Erythroblast (primary cell): ENCODE measurements at places on chromosomes 11 and 22.
A peak's percentile ranks its signal among the peaks of the same experiment; 100 is the strongest.

GRCh38 chr11:17655682-17656081, 63.7 kb upstream of the MYOD1 start:
- no peak for DNase-seq

- DNase-seq = no peak
These were observed 124.1 kb upstream of the MPPED2 start for GRCh38 chr11:30710221-30710620.

GRCh38 chr11:20090654-20091374, 69.5 kb downstream of the DBX1 start:
- DNase-seq = no peak

DNA sequence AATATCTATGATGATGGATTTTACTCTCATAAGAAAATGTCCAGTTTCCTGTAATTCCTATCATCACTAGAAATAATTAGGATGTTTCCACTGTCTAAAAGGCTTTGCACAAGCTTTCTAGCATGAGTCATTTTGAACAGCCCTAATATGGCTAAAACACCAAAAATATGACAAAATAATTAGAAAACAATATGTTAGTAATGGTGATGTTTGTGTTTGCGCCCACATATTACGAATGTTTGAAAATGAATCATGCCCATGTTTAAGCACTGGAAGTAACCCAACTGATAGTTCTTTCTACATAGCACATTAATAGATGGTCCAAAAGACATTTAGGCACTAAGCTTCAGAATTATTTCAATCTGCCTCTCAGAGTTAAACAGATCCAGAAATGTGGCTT, 96.0 kb downstream of the TRPC6 start:
- no peak for DNase-seq

GRCh38 chr22:39856588-39856987, 37.0 kb downstream of the ENTHD1 start:
- DNase-seq = peak; percentile 44

- no peak for DNase-seq
These were observed 847.3 kb downstream of the BRD1 start for GRCh38 chr22:48980409-48980808.

GRCh38 chr11:38819981-38820380, 2221.9 kb upstream of the RAG2 start:
- no peak for DNase-seq

DNA sequence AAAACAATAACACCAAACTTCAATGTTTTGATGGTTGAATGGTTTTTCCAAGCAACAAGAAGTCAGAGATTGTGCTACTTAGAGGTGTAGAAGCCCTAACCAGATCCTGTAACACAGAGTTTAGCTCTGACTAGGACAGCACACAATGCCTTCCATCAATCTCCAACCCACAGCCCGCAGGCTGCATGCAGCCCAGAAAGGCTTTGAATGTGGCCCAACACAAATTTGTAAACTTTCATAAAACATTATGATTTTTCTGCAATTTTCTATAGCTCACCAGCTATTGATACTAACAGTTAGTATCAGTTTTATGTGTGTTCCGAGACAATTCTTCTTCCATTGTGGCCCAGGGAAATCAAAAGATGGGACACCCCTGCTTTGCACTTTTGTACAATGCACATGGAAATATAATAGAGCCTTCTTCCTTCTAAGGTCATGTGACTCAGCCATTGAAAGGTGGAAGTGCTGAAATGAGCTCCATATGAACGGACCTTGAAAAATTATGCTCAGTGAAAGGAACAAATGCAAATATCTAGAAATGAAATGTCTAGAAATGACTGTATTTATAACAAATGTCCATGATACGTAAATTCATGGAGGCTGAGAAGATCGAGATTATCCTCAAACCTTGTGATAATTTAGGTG, 47.6 kb upstream of the VPREB1 start:
- no peak for DNase-seq

DNA sequence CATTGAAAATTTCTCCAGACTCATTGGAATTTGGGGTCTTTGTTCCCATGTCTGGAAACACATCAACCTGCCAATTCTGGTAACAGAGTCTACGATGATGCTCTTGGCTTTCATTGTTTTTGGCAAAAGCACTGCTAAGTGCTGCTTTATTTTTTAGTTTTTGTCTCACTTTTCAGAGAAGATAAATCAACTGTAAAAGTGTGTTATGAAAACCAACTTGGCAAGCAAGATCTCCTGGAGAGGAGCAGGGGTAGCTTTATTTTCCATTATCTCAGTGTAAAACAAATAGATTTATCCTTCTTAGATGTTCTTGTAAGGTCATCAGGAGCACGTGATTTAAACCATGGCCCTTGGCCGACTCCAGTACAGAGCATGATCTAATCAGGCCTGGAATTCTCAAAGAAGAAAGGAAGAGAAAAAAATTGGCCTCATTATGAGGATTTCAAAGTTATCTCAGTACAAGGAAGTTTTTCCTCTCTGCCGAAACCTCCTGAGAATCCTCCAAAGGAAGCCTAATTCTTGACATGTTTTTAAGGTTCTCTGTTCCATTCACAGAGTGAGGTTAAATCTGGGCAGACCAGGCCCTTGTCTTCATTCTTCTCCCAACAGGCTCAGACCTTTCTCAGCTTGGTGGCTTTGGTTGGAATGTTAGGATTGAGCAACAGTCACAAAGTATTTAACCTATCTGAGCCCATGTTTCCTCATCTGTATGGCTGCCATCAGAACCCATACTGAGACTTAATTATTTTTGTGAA, 16.4 kb upstream of the PAMR1 start:
- DNase-seq = no peak

GRCh38 chr11:68581439-68581838, 102.9 kb upstream of the GAL start:
- DNase-seq = no peak

- no peak for DNase-seq
These were observed 10.9 kb upstream of the NAALADL1 start for GRCh38 chr11:65069217-65069616.

DNA sequence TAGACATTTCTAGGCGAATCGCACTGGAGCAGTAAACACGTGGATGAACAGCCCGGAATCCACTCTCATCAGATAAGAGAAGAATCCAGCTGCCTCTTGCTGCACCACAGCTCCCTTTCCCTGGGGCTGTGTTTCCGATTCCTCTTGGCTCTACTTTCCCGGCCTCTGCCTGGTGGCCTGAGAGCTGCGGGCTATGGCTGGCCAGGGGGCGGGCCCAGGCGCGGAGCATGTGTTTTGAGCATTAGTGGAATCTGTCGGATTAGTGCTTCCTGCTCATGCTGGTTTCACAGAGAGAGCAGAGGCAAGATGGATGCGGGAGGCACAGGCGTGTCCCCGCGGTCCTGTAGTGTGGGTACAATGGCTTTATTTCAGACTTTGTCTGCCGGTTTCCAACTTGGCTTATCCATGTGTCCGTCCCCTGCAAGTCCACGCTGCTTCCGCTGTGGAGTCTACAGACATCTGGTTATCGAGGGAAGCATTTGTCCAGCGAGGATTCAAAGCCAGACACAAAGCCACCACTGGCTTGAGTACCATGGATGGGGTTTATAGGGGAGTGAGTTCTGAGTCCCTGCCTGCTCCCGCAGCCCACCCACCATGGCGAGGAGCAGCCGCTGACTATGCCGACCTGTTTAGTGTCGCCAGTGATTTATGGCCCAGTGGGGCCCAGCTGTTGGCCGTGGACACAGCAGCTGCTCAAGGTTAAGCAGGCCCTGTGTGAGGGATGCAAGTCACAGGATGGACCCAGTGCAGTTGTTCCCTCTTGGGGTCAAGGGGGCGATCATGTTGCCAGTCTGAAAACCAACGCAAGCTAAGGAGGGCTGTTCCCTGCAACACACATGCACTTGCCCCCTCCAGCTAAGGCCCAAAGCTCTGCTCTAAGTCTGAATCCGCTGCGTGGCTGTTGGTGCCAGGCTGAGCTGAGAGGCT, 43.3 kb upstream of the EP300 start:
- DNase-seq = no peak

- DNase-seq = no peak
These were observed 44.5 kb downstream of the MED15 start for GRCh38 chr22:20551805-20552442.

GRCh38 chr11:15489281-15489680, 374.6 kb downstream of the INSC start:
- DNase-seq = no peak

- DNase-seq = no peak
These were observed 115.4 kb downstream of the KIAA1671 start for GRCh38 chr22:25067851-25068421.

DNA sequence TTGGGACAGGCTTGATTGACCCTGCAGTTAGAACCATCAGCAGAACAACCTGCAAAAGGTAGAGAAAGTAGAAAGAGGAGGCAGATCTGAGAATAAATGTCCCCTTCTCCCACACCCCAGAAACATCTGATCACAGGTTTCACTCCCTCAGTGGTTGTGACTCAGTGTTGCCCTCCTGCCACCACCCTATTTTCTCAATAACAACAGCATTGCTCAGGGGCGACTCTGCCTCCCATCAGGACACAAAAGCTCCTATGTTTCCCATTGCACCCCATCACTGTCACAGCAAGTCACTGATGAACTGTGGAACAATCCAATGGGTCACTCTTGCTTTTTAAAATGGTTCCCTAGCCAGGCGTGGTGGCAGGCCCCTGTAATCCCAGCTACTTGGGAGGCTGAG, 110.2 kb downstream of the RASSF10 start:
- no peak for DNase-seq

DNA sequence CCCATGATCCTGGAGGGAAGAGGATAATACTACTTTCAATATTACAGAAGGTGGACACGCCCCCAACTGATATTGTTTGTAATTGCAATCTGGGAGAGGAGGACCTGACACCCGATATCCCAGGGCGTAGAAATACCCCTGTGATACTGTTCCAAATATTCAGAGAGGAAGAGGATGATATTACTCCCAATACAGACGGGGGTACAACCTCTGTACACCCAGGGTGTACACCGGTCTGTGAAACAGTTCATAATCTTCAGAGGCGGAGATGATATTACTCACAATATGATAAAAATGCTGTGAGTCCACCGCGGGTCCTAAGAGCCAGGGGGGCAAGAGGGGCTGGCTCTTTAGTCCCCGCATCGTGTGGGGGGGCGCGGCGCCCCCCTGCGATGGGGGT, 57.2 kb upstream of the ALDH3B2 start:
- no peak for DNase-seq

DNA sequence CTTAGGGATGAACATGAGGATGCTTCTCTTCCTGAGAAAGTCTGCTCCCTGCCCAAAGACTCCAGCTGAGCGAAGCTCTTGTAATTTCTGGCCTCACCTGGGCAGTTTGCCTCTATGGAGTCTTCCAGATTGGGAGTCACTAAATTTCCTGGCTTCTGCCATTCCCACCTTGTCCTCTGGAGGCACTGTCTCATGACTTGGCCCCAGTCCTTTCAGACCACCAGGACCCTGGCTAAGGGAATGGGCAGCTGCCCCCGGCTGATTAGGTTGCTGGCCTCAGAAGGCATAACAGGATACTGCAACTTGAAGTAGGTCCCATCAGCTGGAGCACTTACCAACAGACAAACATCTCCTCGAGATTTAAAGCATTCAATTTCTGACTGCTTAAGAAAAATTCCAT, 128.1 kb upstream of the SPON1 start:
- peak; percentile 66 for DNase-seq

- DNase-seq = no peak
These were observed 1022.5 kb downstream of the TBC1D22A start for GRCh38 chr22:47784991-47785390.

DNA sequence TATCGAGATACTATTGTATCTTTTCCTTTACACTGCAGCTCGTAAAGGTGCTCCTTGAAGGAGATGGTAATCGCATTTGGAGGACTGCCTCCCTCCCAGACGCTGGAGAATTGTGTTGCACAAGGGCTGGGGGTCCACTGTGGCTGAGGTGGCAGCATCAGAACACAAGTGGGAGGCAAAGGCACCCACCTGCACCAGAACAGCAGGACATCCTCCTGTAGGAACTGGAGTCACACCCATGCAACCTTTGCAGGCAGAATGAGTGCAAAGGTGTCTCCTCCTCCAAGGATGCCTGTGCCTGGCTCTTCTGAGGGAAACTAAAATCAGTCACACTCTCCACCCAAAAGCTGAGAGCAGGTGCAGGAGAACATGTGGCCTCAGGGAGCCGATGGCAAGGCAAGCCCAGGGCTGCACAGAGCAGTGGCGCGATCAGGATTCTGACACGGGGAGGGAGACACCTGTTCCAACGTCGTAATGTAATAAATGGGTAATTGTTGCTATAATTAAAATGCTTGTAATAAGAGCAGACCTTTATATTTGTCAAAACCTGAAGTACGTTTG, 1501.4 kb downstream of the TBC1D22A start:
- DNase-seq = no peak

GRCh38 chr22:26385164-26385563, 43.9 kb upstream of the ASPHD2 start:
- DNase-seq = no peak

DNA sequence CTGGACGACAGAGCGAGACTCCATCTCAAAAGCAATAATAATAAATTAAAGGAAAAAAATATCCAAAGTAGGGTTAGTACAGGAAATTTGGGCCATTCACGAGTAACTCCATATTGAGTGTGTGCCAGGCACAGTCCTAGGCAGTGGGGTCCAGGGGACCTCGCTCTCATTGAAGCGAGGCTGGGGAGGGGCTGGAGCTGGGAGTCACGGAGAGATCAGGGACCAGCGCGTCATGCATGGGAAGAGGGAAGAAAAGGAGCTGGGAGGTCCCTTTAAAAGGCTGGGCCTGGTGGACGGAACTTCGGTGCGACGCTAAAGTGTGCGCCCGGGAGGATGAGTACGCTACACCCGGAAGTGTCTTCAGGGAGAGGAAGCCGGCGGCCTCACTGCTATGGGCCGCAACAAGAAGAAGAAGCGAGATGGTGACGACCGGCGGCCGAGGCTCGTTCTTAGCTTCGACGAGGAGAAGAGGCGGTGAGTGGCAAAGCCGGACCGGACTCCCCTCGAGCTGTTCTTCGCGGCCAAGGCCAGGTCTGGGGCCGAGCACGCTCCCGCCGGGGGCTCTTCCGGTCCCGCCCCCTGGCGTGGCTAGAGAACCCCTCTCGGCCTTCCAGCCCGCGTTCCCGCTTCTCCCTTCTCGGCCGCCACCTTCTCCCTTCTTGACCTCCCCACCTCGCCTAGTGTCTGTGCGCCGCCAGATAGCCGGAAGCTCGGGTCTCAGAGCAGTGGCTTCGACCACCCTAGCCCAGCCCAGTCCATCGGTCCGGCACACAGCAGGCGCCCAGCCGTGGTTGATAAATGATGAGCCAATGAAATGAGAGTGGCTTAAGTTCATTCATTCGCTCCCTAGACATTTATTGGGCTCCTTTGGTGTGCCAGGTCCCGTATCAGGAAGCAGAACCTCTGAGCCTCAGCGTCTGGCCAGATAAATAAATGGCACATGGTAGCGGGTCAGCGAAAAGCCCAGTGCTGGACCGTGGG, at the start of gene NOL12:
Gene NOL12, plus strand, starts transcription at position 342 of the 981 bp plus-strand sequence. Its CDS starts 50 bp downstream, at position 392.
- DNase-seq = peak; percentile 90

GRCh38 chr22:23205339-23206049, 25.2 kb downstream of the BCR start:
- no peak for DNase-seq

- DNase-seq = no peak
These were observed 169.6 kb downstream of the BRD1 start for GRCh38 chr22:49657974-49658590.

GRCh38 chr22:37545703-37546436, 14.4 kb upstream of the CDC42EP1 start:
- no peak for DNase-seq

GRCh38 chr11:92460213-92460612, 235.6 kb downstream of the FAT3 start:
- DNase-seq = no peak

- DNase-seq = no peak
These were observed 75.2 kb downstream of the DHCR7 start for GRCh38 chr11:71372693-71373657.

- no peak for DNase-seq
These were observed 227.2 kb upstream of the ARHGAP20 start for GRCh38 chr11:110939471-110939870.
